ENCODE measurements at places on chromosomes 5 and 9.

GRCh38 chr9:69120380-69121154 is 53.5 kb upstream of the TJP2 start:
- DNase-seq = peak; percentile 16

DNA sequence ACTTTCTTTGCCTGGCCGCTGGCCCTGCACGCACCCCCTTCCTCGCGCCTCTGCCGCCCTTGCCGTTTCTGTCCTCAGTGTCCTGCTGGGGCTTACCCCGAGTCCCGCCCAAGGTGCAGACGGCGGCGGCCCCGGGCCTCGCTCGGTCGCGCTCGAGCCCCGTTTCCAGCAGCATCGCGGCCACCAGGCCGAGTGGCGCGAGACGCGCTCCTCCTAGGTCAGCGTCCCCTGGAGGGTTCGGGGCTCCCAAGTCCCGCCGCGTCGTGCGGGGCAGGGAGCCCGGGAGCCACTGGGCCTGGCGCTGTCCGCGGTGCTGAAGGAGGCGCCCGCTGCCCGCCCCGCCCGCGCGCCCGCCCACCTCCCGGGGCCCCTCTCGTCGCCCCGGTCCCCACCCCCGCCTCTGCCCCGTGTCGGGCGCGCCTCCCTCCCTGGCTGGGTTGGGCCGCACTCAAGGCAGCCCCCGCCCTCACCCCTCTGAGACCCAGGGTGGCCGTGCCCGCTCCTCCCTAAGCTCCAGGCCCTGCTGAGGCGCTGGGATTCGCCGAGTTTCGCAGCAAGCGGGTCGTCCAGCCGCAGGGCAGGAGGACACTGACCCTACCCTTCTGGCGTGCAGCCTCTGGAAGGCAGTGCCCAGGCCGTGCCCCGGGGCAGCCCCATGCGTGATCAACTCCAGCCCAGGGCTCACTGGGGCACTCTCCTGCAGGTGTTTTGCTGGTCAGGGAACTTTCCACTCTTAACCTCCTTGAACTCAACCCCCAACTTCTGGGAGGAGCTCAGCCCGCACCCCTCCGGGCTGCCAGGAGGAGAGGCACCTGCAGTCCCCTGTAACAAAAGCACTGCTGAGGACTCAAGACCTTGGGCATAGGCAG is at the start of gene LHX3:
Gene LHX3 (minus strand): TSS at position 291 of the 869 bp plus-strand sequence. CDS start 116 bp downstream, at position 175.
- no peak for DNase-seq

DNA sequence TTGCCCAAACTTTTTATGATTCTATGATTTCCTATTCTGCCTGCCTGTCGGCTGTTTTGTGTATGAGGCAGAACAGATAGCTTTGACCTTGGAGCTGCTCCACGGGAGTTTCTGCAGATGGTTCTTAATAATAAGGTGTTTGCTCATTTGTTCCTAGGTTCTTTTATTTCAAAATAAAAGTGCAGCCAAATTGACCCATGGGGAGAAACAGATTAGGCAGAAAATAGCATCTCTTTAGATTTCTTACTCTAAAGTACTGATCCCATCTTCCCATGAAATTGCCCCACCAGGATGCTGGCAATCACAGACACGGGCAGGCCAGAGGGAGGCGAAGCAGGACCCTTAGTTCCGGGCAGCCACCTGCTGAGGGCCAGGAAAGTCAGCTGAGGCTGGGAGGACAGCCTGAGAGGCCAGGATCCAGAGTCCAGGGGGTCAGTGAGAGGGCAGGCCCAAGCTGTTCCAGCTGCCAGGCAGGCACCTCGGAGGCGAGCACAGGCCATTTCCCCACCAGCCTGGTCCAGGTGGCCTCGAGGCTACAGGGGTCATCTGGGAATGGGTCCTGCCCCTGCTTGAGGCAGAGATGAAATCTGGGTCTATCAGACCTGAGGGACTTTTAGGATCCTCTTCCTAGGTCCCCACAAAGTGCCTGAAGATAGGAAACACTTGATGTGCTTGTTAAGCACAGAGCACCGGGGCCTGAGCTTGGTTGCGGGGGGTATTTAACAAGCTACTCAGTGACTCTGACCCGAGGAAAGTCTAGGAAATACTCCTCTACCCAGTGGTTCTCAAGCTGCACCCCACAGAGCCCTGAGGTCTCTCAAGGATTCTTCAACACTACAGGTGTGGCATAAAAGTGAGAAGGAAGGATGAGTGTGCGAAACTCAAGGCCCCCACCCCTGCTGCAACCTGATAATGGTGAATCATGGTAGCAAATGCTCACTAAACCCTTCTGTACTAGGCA is 145.4 kb downstream of the CMYA5 start:
- no peak for DNase-seq

DNA sequence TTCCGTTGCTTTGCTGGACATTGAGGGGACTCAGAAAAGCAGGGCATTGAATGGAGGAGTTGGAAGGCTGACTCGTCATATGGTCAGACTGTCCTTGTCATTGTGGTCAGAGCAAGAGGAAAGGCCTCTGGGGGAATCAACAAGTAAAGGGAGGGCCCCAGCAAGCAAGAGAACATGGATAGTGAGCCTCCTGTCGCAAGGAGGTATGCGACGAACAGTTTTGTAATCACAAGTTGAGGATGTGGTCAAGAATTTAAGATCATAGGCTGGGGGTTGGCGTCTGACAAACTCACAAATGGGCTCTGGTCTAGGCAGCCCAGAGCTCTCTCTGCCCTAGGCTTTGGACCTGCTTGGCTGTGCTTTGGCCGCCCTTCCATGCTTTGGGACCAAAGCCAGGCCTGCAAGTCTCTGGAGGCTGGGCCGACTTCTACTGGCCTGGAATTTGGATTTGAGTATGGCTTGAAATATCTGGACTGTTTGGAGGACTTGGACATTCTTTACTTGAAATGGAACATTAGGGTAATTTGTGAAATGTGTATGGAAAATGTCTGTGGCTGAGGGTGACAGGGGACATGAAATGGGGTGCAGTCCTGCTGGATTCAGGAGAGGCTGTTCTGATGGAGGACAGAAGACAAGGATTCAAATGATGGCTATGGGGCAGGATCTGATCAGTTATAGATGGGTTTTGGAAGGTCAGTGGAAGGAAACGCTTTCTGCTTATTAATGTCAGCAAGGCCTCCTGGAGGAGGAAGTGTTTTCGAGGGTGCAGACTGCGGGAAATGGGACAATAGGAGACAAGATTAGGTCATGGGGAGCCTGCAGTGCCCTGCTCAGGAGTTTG is 19.2 kb upstream of the NDST1 start:
- DNase-seq = no peak

DNA sequence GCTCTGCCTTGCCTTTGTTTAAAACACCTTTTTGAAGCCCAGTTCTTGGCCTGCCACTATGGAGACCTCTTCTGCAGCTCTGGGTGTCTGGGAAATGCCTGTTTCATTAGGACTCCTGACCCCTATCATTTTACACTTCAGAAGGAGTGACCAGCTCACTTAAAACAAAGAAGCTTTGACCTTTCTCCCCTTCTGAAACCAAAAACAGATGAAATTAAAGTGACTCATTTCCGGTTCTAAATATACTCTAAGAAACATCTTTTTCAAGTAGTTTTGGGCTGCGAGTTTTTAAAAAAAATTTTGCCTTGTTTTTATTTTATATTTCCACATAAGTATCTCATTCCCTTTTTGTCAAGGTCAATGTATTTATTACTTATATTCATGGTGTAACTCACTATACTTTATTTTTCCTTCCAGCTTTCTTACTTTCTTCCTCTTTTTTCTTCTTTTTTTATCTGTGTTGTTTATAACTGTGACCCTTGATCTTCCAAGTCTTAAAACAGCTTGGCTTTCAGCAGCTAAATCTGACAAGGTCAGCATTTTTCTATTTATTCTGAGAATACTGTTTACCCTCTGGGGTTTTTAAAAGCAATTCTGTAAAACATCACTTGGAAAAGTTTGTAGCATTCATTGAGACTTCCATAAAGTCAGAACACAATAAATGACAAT is 672.9 kb downstream of the NR2F1-AS1 start:
- DNase-seq = no peak

- DNase-seq = no peak
Observed at GRCh38 chr5:144247131-144247530, 76.5 kb downstream of the KCTD16 start.

- no peak for DNase-seq
Observed at GRCh38 chr5:77550406-77550805, 58.3 kb upstream of the WDR41 start.

DNA sequence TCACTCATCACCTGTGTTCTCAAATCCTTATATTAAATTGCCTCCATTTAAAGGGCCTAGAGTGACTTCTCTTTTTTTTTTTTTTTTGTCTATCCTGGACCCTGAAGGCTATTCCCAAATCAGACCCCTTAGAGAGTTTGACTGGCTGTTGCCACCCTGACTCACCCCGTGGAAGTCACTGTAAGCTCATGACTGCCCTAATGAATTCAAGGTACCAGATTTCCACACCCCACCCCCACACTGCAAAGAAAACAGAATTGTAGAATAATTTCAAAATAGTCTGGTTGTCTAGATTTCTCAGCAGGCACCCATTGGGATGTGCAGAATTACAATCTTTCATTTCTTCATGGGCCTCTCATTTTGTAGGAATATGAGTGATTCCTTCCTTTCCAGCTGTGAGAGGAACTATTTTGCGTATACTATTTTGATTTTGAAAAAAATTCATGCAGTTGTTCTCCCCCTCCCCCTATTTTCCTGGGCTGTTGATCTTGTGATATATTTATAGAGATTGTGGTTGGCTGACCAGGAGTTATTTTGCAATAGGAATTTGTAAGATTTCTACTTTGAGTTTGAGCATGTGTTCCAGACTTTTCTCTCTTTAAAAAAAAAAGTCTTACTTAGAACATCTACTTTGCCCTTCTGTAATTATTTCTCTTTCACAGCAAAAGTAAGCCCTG is 79.1 kb downstream of the ZNF618 start:
- DNase-seq = no peak

DNA sequence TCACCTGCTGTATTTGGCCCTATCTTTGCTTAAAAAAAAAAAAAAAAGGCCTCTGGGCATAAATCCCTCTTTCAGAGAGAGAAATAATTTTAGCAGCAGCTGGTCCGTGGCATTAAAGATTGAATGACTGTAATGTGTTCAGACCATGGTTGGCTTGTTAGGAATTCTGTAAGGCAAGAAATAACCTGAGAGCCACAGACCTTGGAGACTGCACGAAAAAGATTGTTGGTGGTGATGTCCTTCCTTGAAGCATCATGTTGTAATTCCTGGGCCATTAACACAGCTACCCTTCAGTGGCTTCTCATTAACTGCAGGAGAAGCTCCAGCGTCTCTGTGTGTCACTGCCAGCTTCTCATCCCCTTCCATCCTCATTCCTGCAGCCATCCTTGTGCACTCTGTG is 79.0 kb downstream of the SGCD start:
- no peak for DNase-seq

- no peak for DNase-seq
Observed at GRCh38 chr5:121384359-121384758, 467.3 kb upstream of the FTMT start.

DNA sequence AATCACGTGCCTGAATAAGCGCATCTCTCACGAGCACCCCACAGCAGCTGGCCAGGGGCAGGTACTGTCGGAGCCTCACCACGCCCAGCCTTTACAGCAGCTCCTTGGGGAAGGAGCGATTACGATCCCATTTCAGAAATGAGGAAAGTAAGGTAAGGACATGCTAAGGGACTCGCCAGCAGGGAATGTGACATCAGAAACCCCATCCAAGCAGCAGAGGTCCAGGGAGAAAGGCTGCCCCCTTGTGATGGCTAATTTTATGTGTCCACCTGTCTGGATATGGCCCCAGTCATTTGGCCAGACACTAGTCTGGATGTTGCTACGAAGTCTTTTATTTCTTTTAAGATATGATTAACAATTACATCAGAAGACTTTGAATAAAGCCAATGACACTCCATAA is 77.3 kb downstream of the UBE2QL1 start:
- DNase-seq = no peak

DNA sequence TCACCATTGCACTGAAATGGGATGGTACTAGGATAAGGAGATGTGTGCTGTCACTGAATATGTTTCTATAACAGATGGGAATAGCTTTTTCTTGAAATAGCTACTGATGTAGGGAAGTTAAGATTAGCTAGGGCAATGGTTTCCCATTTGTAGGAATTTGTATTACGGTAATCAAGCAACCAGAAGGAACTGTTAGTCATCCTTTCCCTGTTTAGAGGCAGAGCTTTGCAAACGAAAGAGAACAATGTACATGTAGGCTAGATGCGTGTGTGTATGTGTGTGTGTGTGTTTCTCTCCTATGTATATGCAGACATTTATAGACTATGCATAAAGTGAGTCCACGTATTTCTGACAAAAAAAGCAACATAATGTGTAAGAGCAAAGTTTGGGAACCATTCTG is 171.9 kb upstream of the GRIA1 start:
- DNase-seq = no peak

GRCh38 chr9:120040896-120041295 is 539.1 kb downstream of the CDK5RAP2 start:
- DNase-seq = no peak

- no peak for DNase-seq
Observed at GRCh38 chr5:63686938-63687337, 275.3 kb downstream of the HTR1A start.

- DNase-seq = peak; percentile 62
Observed at GRCh38 chr9:36855448-36856315, 178.4 kb downstream of the PAX5 start.

- DNase-seq = no peak
Observed at GRCh38 chr5:21452449-21452848, 1400.7 kb downstream of the CDH12 start.

DNA sequence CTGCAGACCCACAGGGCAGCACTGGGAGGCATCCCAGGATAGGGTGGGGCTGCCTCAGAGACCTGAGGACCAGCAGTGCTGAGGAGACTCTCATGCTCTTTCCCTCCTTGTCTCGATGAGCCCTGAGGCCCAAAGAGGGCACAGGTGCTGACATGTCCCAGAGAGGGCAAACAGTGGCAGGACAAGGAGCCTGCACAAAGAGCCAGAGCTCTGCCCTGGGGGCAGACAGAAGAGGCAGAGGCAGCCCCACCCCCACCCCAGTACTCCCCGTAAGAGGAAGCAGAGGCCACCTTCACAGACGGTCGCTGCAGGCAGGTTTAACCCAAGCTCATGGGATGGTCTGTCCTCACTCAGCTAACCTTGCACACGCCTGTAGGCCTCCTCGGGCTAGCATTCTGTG is 29.4 kb upstream of the TTLL11 start:
- no peak for DNase-seq

DNA sequence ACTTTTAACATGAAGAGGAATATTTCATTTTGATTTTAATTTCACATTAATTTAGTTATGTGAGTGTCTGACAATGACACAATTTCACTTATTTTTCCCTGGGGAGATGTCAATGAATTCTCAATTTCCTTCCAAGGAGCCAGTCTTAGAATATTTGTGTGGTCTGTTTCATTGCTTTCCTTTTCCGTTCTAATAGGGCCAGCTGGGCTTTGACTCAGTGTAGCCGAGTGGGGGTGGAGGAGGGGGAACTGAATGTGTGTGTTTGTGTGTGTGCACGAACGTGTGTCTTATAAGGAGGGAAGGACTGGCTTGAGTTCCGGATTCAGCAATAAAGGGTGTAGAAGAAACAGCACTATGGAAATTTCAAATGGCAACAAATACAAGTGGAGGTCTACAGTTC is 100.0 kb downstream of the BASP1 start:
- DNase-seq = no peak

DNA sequence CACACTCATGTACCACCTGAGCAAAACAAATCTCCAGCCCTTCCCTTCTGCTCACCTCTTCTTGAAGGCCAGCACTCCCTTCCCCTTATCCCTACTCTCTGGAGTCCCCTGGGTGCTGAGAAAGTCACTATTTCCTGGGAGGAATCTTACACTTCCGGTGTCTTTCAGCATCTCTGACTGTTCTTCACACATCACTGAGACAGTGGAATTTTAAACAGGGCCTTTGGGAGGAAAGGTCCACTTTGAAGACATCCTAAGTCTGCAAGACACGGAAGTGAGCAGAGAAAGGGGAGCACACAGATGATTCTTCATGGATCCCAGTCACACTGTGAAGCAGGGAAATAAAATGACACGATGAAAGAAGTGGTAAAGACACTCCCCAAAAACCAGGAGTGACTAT is 25.6 kb downstream of the FRMD3 start:
- DNase-seq = no peak

Measured in HAP-1 (cell line).